ENCODE measurements at places on chromosomes 6 and 20.

DNA sequence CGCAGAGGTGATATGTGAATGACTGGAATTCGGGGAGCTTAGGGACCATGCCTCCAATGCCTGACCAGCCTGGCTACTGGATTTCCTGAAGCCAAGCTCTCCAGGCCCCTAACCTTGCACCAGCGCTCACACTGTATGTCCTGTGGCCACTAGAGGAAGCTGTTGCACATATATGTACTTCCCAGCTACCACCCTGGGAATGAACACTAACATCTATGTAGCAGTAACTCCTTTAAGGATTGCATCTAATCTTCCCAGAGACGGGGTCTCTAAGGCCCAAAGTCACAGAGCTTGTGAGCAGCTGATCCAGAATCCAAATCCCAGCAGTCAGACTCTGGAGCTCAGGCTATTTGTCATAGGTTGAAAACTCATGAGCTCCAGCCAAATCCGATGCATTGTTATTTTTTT lies 20.4 kb upstream of the BPIFB1 start:
- peak; percentile 52 for DNase-seq

GRCh38 chr6:3444276-3445088 lies 12.4 kb downstream of the SLC22A23 start:
- DNase-seq: no peak

GRCh38 chr6:40409716-40410397 lies 177.3 kb downstream of the LRFN2 start:
- DNase-seq: peak; percentile 6

GRCh38 chr20:21377701-21378100 lies 19.6 kb downstream of the NKX2-4 start:
- DNase-seq: no peak

DNA sequence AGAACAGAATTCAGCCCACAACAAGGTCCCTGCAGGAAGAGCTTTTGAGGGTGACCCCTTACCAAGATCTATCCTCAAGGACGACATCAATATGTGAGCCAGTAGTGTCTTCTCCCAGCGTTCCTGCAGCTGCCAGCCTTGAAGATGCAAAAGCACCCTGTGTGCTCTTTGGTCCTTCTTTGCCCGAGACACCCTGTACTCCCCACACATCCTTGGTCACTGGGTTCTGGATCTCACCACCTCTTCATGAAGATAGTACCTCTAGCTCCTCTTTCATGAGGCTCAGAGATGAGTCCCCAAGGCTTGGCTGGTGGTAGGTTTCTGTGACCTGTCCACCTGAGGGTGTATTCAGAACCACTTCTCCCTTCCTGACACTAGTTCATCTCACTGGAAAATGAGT lies 259.6 kb upstream of the FOXQ1 start:
- DNase-seq: no peak

DNA sequence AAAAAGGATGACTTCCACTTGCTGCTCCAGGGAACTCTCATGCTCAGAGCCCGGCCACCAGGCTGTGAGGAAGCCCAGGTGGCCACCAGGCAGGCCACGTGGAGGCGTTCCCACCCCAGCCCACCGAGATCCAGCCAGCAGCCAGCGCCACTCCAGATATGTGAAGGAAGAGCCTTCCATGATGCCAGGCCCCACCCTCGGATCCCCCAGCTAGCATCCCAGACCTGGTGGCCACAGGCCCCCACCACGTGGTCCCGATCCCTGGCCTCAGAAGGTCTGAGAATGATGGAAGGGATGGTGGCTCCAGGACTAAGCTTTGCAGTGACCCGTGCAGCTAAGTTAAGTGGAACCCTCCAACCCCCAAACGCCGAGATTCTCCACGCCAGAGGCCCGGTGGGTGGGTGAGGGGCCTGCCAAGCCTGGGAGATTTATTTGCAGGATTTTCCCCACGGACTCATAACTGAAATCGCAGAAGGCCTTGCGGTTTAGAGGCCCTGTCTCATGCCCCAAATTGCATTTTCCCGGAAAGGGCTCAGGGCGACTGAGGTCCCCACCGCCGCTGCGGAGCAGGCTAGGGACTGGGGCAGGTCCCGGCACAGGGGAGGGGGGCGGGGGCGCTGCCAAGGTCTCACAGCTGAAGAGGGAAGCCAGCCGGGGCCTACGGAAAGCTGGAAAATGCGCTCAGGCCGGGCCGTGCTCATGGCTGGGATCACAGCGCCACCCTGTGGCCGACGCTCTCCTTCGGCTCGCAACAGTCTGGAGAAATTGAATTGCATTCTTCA lies 31.1 kb upstream of the CST7 start:
- peak; percentile 61 for DNase-seq

DNA sequence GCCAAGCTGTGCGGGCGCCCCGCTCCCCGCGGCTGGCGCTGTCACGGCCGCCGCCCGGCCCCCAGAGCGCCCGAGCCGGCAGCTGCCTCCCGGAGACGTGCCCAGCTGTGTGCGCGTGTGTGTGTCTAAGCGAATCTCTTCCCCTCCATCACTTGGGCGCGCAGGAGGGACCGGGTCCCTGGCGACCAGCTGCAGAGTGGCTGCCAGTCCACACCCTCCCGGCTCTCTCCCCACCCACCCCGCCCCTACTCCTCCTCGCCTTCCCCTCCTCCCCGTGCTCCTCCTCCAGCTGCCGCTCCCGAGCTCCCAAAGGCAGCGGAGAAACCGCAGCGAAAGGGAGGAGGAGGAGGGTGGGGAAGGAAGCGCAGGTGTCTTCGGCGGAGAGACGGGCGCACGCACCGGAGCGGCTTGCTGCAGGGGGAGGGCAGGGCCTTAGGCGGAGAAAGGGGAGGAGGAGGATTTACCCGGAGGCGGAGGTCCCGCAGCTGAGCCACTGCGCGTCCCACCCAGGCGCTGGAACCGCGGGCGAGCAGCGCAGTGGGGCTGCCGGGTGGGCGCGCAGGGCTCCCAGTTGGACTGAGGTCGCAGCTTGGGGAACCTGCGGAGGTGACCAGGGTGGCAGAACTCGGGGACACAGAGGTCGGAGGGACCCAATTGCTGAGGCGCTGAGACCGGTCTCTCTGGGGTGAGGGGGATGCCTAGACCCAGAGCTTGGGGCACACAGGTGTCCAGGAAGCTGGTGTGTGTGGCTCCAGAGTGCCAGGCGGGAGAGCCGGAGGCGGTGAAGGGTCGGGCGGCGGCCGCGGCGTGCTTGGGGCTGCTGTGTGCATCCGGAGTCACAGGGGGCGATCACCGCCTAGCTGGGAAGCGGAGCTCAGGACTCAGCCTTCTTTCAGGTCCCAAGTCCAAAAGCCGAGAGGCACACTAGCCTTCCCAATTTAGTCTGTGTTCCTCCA lies at the start of gene HS3ST5:
HS3ST5 (minus strand) TSS at position 198 of the 956 bp plus-strand sequence. CDS start 280,178 bp downstream, outside the sequence.
- peak; percentile 5 for DNase-seq

GRCh38 chr6:29734046-29735018 lies 11.1 kb downstream of the HLA-F start:
- DNase-seq: no peak

- peak; percentile 25 for DNase-seq
Measured at GRCh38 chr20:54550776-54551396, 75.5 kb downstream of the DOK5 start.

DNA sequence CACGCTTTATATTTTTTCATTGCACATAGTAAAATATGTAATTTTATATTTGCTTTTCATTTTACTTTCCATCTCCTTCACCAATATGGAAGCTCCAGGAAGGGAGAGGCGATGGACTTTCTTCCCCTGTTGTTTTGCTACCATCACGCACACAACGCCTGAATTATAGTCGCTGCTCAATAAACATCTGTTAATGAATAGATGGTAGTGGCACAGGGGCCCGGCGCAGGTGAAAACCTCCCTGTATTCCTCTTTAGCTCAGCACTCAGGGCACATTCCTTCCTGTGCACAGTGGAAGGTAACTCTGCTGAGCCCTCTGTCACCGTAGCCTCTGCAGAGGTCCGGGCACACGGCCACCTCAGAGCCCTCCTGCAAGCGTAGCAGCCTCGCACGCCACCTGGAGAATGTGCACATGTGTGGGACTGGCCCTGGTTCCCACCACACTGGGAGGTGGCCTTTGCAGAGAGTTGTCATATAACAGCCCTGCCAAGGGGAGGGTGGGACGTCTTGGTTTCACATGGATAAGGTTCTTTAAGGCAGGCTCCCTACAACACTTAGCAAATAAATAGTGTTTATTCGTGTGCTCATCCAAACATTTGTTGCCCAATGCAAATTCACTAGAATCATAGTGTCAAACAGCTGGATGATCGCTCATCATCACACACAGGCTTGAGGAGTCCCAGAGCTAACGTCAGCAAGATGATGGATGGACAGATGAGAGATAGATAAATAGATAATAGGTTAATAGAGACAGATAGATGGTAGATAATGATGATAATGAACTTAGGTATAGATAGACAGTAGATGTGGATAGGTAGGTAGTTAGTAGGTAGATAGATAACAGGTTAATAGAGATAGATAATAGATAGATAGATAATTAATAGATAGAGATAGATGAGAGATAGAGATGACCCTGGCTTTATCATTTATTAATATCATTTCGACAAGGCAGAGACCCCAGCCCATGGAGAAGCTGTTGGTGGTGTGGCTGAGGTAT lies 32.3 kb upstream of the AFDN start:
- no peak for DNase-seq

Data from brain microvascular endothelial cell (primary cell).